ENCODE measurements at places on chromosomes 4 and X.

GRCh38 chr4:20337261-20337664, 85.6 kb downstream of the SLIT2 start:
- DNase-seq: no peak

- DNase-seq: no peak
Observed at GRCh38 chrX:22246620-22247019, 26.1 kb upstream of the CBLL2 start.

DNA sequence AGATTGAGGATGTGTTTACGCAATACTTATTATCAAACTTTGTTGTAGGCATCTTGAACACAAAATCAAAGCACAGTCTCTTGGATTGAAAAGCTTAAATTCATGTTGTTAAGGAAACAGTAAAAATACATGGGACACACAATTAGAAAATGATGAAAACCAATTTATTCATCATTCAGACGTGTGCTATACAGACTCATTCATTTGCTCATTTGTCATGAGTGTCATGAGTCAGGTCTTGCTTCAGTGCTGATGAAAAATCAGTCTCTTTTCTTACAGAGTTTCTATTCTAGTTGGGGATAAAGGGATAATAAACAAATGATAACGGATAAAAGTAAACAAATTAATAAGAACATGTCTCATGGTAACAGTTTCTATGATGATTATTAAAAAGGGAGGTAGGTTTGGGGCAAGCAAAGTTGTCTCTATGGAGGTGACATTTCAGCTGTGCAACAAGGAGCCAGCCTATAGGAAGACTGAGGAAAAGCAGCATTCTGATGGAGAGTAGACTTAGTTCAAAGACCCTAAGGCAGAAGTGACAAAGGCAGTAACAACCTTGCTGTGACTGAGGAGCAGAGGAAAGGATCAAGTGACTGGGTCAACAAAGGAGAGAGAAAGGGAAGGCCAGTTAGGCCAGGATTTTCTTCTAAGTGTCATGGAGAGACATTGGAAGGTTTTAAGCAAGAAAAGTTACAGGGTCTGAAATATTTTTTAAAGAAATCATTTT, 224.0 kb upstream of the HHIP start:
- DNase-seq: no peak

DNA sequence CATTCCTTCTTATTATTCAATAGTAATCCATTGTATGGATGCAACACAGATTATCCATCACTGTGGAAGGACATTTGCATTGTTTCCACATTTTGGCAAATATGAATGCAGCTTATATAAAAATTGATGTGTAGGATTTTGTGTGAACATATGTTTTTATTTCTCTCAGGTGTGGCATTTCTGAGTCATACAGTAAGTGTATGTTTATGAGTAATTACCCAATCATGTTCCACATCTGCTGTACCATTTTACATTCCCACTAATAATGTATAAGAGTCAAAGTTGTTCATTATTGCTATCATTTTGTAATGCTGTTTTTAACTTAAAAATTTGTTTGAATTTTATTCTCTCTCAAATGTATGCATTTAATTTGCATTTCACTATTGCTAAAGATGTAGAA, 25.5 kb downstream of the MAGEA4 start:
- no peak for DNase-seq
